ENCODE measurements at places on chromosomes 11 and 22. TPM values are rescaled to one million over a fixed set of nuclear protein-coding genes. Genes with fewer than 3 reads are reported as not detected.
A peak's percentile ranks its signal among the peaks of the same experiment; 100 is the strongest.

OR11H1 gene
- not detected for total RNA-seq

CD3G gene
- total RNA-seq: 1.4 TPM

GRCh38 chr11:35623621-35624168 is 5.4 kb downstream of the FJX1 start:
- H3K36me3 ChIP-seq: no peaks in the 10 kb centered on the region
- H3K27ac ChIP-seq: no peak overlapping the region
- peaks cover 8% of the 10 kb centered on the region for H3K4me1 ChIP-seq

DNA sequence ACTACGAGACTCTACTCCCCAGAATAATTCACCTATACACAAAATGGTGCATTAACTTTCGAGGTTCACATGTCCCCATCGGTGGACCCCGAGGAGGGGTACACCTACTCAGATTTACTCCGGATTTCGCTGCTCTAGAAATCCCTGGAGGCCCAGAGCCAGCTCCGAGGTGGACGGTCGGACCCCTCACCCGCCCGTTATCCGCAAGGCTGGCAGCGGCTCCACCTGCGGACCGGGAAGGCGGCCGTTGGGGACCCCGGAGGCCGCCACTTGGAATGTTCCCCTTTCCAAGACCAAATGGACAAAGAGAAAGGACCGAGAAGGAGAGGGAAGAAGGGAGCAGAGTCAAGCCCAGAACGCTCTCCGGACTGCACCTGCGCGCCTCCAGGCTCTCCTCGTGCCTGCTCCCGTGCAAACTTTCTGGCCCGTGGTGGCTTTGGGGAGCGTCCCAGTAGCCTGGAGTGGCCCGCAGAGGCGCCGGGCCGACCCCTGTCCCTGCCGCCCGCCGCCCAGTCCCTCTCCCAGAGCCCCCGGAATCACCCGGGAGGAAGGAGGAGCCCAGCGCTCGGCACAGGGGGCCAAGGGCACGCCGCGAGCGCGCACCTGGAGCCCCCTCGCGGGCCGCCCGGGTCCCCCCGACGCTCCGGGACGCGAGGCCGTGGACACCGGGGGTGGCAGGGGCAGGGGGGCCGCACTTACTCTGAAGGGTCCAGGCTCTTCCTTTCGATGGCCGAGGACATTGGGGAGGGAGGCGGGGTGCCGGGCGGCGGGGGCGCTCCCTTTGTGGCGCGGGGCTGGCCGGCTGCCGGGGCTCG is 23.0 kb downstream of the LMO2 start:
- H3K36me3 ChIP-seq: peaks cover 13% of the 10 kb centered on the region
- H3K4me1 ChIP-seq: peaks cover 22% of the 10 kb centered on the region
- H3K4me3 ChIP-seq: peak overlapping the region; percentile 89

DNA sequence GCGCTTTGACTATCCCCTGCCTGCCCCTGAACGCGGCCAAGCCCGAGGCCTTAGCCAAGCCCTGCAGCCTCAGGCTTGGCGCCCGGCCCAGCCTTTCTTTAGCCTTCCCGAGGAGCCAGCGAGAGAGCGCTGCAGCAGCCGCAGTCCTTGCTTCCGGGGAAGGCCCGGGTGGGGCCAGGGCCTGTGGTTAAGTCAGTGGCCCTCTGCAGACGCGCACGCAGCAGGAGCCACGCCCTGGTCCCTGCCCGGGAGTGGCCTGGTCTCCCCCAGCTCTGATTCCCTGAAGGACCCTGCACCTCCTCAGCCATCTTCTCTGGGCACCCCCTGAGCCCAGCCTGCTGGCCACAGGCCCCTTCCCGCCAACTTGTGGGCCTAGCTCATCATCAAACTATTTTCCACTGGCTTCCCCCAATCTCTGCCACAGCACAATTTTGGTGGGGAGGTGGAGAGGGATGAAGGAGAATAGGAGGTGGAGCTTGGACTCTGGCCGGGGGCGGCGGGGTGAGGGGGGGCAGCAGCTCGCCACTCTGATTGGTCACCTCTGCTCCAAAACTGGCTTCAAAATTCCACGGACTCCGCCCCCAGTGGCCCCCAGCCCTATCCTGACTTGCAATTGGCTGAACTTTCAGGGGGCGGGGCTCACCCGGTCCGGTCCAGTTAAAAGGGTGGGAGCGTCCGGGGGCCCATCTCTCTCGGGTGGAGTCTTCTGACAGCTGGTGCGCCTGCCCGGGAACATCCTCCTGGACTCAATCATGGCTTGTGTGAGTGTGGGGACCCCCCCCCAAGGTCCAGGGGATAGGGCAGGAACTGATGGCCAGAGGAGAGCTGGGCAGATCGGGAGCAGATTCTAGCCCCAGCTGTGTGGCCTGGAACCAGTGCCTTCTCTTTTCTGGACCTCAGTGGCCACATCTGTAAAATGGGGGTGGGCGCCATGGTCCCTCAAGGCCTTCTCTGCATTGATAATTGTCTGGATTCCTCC is at the start of gene LGALS1:
LGALS1 (plus strand) TSS at position 686 of the 979 bp plus-strand sequence; CDS start at position 753, 67 bp downstream.
- H3K36me3 ChIP-seq: peaks cover 23% of the 10 kb centered on the region
- peak within 1 kb of the TSS; percentile 78 for H3K4me3 ChIP-seq
- peak; percentile 98 for DNase-seq
- H3K27ac ChIP-seq: peak within 1 kb of the TSS; percentile 91
- H3K27me3 ChIP-seq: no peaks in the 10 kb centered on the region

MYOD1 gene
- total RNA-seq: not detected

SOX10 gene
- 1.4 TPM for total RNA-seq

DNA sequence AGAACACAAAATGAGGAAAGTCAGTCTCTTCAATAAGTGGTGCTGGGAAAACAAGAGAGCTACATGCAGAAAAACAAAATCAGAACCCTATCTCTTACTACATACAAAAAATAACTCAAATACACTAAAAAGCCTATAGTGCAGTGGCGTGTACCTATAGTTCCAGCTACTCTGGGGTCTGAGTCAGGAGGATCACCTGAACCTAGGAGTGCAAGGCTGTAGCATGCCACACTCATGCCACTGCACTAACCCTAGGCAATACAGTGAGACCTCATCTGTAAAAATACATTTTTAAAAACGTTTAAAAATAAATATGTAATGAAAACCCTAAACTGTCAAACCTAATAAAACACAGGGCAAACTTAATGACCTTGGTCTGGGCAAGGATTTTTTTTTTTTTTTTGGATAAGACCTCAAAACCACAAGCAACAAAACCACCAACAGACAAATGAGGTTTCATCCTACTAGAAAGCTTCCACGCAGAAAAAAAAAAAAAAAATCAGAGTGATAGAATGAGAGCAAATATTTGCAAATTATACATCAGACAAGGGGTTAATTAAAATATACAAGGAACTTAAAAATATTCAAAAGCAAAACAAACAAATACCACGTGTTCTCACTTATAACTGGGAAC is 35.2 kb downstream of the XKR3 start:
- H3K4me1 ChIP-seq: no peaks in the 10 kb centered on the region
- H3K4me3 ChIP-seq: no peak overlapping the region
- H3K27ac ChIP-seq: no peak overlapping the region
- DNase-seq: no peak
- no peaks in the 10 kb centered on the region for H3K27me3 ChIP-seq

DNA sequence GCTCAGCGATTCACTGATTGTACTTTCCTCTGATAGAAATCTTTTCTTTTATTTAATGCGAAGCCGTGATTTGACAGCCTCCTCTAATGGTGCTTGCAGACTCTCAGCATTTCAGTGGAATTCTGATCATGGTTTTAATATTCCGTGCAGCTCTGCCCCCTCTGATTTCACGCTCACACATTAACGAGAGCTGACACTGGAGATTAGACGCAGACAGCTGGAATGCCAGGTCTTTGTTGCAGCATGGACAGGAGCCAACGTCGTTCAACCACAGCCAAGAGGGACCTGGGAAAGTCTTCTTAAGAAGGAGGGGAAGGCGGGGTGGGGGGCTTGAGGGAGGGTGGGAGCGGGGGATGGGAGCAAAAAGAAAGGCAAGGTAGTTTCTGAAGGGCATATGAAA is 186.4 kb downstream of the BLID start:
- peak; percentile 39 for DNase-seq
- no peaks in the 10 kb centered on the region for H3K27me3 ChIP-seq
- peak overlapping the region; percentile 8 for H3K27ac ChIP-seq
- peak overlapping the region; percentile 39 for H3K4me3 ChIP-seq

TIMP3 gene
- 244 TPM for total RNA-seq

- no peak for DNase-seq
- H3K4me3 ChIP-seq: no peak overlapping the region
- H3K27me3 ChIP-seq: no peaks in the 10 kb centered on the region
- no peak overlapping the region for H3K27ac ChIP-seq
- no peaks in the 10 kb centered on the region for H3K4me1 ChIP-seq
Observed at GRCh38 chr11:109818290-109818689, 274.9 kb upstream of the ZC3H12C start.

GRCh38 chr22:26586556-26587325 is 3.2 kb downstream of the TPST2 start:
- H3K27ac ChIP-seq: peak overlapping the region; percentile 39
- H3K36me3 ChIP-seq: peaks cover 10% of the 10 kb centered on the region
- DNase-seq: no peak

LRRC74B gene
- not detected for total RNA-seq

SCGB1A1 gene
- not detected for total RNA-seq

GRCh38 chr11:15630896-15631295 is 516.2 kb downstream of the INSC start:
- no peaks in the 10 kb centered on the region for H3K27me3 ChIP-seq
- H3K27ac ChIP-seq: no peak overlapping the region
- no peaks in the 10 kb centered on the region for H3K36me3 ChIP-seq
- H3K4me1 ChIP-seq: no peaks in the 10 kb centered on the region
- H3K4me3 ChIP-seq: no peak overlapping the region

- H3K4me3 ChIP-seq: no peak overlapping the region
- no peak overlapping the region for H3K27ac ChIP-seq
- H3K4me1 ChIP-seq: no peaks in the 10 kb centered on the region
- no peaks in the 10 kb centered on the region for H3K27me3 ChIP-seq
- no peak for DNase-seq
Observed at GRCh38 chr11:121117788-121118187, 16.7 kb downstream of the TECTA start.

- no peak for DNase-seq
- no peaks in the 10 kb centered on the region for H3K36me3 ChIP-seq
- no peak overlapping the region for H3K4me3 ChIP-seq
- no peak overlapping the region for H3K27ac ChIP-seq
Observed at GRCh38 chr11:97557399-97557798, 1167.6 kb downstream of the JRKL start.

DNA sequence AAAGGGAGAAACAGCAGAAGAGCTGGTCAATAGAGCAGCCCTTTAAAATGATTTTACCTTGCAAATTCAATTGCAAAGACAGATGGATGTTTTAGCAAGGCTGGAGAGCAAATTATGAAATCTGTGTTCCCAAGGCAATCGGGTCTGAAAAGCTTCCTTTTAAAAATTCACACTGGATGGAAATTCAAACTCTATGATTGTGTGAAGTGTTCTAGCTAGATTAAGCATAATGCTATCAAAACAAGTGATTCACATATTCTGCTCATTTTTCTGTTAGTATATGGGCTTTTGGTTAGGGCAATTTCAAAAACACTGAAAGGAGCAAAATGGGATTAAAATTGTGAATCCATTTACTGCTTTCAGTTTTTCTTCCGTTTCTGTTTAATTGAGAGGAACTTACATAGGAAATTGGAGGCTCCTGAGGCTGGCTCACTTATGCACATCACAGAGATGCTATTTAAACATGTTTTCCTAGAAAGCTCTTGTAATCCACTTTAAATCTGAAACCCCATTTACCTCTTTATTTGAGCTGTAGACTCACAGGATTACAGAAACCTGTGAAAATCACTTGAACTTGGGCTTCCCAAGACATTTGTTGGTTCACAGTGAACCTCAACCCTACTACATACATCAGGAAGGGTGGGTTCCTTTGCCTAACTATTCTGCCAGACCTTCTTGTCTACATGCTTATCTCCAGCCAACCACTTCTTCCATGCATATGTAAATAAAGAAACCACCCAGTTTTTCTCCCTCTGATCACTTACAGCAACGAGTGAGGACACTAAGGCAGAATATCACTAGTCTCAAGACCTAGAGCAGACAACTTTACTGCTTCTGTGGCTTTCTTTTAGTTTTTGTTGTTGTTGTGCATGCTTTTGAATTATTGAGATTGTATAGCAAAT is 201.9 kb upstream of the PITPNB start:
- DNase-seq: no peak
- H3K27me3 ChIP-seq: no peaks in the 10 kb centered on the region
- H3K4me1 ChIP-seq: no peaks in the 10 kb centered on the region
- H3K27ac ChIP-seq: no peak overlapping the region

HIC2 gene
- total RNA-seq: 1.4 TPM

DNA sequence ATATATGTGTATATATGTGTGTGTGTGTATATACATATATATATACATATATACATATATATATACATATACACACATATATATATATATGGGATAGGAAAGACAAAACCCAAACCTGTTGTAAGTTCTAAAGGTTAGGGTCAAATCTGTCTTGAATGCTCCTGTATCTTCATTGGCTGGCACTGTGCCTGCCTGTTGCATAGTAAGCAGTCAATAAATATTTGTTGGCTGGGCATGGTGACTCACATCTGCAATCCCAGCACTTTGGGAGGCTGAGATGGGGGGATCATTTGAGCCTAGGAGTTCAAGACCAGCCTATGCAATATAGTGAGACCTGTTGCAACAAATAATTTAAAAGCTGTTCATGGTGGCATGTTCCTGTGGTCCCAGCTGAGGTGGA is 205.4 kb downstream of the DBX1 start:
- no peaks in the 10 kb centered on the region for H3K36me3 ChIP-seq
- no peak overlapping the region for H3K4me3 ChIP-seq
- peaks cover 32% of the 10 kb centered on the region for H3K4me1 ChIP-seq
- no peak for DNase-seq

SPCS2 gene
- 21.8 TPM for total RNA-seq

KCTD14 gene
- not detected for total RNA-seq

- H3K27ac ChIP-seq: no peak overlapping the region
- no peaks in the 10 kb centered on the region for H3K36me3 ChIP-seq
- no peaks in the 10 kb centered on the region for H3K27me3 ChIP-seq
Observed at GRCh38 chr11:67445515-67445914, 2.2 kb upstream of the CORO1B start.

DNA sequence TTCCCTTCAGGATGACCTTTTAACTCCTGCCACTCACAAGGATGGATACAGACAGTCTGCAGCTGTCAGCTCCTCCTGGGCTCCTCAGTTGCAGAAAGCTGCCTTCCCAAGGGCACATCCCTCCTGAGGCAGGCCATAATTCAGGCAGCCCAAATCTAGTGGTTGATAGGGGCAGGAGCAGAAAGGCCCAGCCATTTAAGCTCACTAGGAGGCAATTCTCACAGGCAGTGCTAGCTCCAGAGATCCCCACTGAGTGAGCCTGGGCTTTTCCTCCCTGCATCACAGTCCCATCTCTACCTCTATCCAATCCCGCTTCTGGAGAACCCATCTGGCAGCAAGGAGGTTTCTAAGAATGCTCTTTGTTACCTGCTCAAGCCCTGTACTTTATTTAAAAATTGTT is 200.6 kb downstream of the ARHGAP42 start:
- no peak overlapping the region for H3K27ac ChIP-seq
- H3K36me3 ChIP-seq: no peaks in the 10 kb centered on the region
- H3K4me3 ChIP-seq: no peak overlapping the region
- no peaks in the 10 kb centered on the region for H3K27me3 ChIP-seq
- H3K4me1 ChIP-seq: peaks cover 6% of the 10 kb centered on the region

- no peaks in the 10 kb centered on the region for H3K36me3 ChIP-seq
- no peaks in the 10 kb centered on the region for H3K27me3 ChIP-seq
- H3K4me3 ChIP-seq: peak overlapping the region; percentile 91
- H3K27ac ChIP-seq: peak overlapping the region; percentile 96
Observed at GRCh38 chr11:68840661-68841653, 759 bp downstream of the CPT1A start.

GNAZ gene
- 13.9 TPM for total RNA-seq
